ENCODE measurements at places on chromosomes 6 and 20. TPM values are rescaled to one million over a fixed set of nuclear protein-coding genes. Genes with fewer than 3 reads are reported as not detected.
A peak's percentile ranks its signal among the peaks of the same experiment; 100 is the strongest.

GRCh38 chr6:150876598-150876997 lies 11.1 kb downstream of the MTHFD1L start:
- DNase-seq: no peak

DNA sequence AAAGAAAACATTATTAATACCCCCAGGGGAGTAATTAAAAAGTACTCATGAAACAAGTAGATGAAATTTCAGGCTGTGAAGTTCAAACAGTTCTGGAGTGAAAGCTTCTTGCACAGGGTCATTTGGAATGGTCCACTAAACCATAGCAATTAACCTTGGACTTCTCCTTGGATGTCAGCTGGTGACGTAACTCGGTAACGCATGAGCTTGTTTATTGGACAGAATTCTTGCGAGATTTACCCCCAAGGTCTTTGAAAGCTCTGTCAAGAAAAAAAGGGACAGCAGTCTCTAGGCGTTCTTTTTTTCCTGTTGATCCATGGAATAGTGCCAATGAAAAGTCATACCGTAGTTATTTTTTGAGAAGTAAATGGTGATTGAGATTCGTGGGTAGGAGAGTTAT lies 2.2 kb downstream of the CD83 start:
- DNase-seq: no peak

DNA sequence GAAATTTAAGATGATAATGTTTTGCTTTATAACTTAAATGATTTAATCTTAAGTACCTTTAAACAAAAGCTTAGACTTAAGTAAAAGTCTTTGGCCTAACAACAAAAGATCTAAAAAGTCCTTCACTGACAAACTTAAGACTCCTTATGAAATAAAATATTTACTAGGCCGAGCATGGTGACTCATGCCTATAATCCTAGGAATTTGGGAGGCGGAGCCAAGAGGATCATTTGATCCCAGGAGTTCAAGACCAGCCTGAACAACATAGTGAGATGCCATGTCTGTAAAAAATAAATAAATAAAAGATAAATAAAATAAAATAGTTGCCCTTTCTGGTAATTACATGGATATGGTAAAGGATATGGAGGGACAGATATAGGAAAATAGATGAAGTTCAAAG lies 12.4 kb downstream of the KATNA1 start:
- DNase-seq: peak; percentile 61

DNA sequence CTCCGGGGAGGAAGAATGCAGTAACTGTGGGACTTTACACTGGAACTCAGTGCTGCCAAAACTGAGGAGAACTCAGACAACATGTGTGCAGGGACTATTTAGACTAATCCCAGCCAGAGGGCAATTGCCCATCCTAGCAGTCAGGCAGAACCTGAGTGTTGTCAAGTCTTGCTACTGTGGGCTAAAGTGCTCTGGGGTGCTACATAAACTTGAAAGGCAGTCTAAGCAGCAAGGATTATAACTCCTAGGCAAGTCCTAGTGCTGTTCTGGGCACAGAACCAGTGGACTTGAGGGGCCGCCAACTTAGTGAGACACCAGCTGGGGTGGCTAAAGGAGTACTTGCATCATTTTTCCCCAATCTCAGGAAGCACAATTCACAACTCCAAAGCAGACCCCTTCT lies 363.8 kb upstream of the PTCHD4 start:
- no peak for DNase-seq

- DNase-seq: no peak
These were observed 130.5 kb upstream of the MAN1A1 start for GRCh38 chr6:119479860-119480655.

GRCh38 chr6:31750411-31751022 lies 10.7 kb downstream of the MSH5 start:
- DNase-seq: peak; percentile 89

GRCh38 chr6:11230158-11231107 lies 2.0 kb downstream of the NEDD9 start:
- DNase-seq: no peak

- no peak for DNase-seq
These were observed 55.7 kb upstream of the BHLHE23 start for GRCh38 chr20:63062188-63063140.

- no peak for DNase-seq
These were observed 34.9 kb upstream of the HEY2 start for GRCh38 chr6:125714441-125715090.

- DNase-seq: no peak
These were observed at the start of gene DBNDD2 for GRCh38 chr20:45407783-45408645. DBNDD2 (plus strand) TSS chr20:45408289; CDS start chr20:45408468, 179 bp downstream.

- DNase-seq: no peak
These were observed 236.1 kb downstream of the SYNDIG1 start for GRCh38 chr20:24705486-24705885.

- DNase-seq: no peak
These were observed 52.6 kb downstream of the TRPC4AP start for GRCh38 chr20:35039846-35040489.

- DNase-seq: no peak
These were observed 48.9 kb downstream of the OR2B6 start for GRCh38 chr6:28005975-28006374.

- DNase-seq: no peak
These were observed 119.7 kb upstream of the HDAC2 start for GRCh38 chr6:114090626-114091025.

TCP11 gene
- not detected for total RNA-seq

CEP162 gene
- total RNA-seq: 19.5 TPM

NOX3 gene
- not detected for total RNA-seq

SLC32A1 gene
- total RNA-seq: not detected

KIF6 gene
- total RNA-seq: 0.26 TPM

PI3 gene
- total RNA-seq: not detected

MTFR2 gene
- 10.3 TPM for total RNA-seq
